ENCODE measurements at places on chromosomes 6 and 20.

DNA sequence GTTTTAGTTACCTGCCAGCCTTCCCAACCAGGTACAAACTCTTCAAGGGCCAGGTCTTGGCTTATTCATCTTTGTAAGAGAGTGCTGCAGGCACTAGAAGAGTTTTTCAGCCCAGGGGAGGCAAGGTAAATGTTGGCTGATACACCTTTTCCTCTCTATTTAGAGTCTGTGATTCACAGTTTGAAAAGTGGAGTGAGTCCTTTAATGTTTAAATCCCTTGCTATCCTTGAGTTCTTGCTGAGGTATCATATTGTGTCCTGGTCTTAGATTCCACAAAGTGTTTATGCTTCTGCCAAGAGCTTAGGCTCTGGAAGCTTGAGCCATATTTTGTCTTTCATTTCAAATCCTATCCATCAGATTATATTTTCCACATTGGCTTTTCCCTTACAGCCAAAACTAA, 52.8 kb upstream of the CITED2 start:
- ATAC-seq, result no peak

DNA sequence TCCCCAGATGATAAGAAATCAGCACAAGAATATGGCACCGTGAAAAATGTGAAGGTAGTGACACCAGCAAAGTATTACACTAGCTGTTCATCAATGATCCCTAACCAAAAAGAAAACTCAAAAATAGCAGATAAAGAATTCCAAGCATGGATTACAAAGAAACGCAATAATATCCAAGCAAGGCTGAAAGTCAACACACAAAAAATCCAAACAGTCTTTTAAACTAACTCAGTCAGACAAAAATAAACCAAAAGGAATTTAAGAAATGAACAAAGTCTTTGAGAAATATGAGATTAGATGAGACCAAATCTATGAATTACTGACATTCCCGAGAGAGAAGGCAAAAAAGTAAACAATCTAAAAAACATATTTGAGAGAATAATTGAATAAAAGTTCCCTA, 976.1 kb upstream of the MAP3K7 start:
- ATAC-seq, result no peak

DNA sequence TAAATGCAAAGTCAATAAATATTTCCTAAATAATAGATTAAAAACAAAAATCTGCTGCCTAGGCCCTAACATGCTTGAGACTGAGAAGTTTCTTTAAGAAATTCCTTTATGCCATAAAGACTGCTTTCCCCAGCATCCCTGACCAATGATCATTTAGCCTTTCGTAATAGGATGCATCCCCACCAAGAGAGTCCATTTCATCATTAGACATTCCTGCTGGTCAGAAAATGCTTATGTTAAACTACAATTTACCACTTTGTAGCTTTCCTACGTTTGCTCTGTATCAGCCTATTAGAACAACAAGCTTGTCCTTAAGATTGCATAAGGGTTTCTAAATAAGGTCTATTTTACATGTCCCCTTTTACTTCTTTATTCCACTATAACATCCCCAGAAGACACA, 59.8 kb upstream of the HSF2 start:
- no peak for ATAC-seq

- no peak for ATAC-seq
Measured at GRCh38 chr6:39706819-39707335, 18.3 kb downstream of the KIF6 start.

DNA sequence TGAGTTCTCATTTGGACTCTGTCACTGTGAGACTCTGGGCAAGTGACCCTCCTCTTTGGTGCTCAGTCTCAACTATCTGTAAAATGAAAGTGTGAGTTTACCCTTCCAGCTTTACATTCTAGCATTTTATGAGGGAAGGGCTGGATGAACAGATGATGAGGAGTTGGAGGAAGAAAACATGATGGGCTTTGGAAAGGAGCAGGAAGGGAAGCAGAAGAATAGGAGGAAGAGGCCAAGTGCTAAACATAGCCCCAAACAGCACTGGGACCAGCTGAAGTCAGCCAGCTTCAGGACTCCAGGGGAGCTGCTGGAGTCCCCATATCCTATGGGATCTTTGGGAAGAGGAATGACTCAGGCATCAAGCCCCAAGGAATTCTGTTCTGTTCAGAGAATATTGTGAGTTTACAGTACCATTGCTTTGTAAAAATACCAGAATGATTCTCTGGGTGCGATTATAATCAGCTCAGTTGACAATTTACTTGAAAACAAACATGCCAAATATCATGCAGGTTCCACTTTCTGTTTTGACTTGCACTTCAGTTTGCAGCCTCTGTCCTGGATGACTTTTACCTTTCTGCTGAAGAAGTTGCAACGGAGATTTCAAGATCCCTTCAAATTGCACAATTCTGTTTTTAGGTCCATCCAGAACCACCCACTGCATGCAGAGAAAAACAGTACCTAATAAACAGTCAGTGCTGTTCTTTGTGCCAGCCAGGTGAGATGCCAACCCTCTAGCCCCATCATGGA, 3.2 kb downstream of the CD40 start:
- no peak for ATAC-seq

All from activated CD4-positive, CD25-positive, alpha-beta regulatory T cell treated with anti-CD3 and anti-CD28 coated beads, Interleukin-2, amount 50 U/mL, for 24 hours (primary cell).